ENCODE measurements at places on chromosomes 16 and 17.

GRCh38 chr17:17492571-17492970 lies 3.6 kb downstream of the RASD1 start:
- peaks cover 2% of the 10 kb centered on the region for H3K4me1 ChIP-seq
- no peak overlapping the region for H3K27ac ChIP-seq
- H3K36me3 ChIP-seq: peaks cover under 1% of the 10 kb centered on the region
- no peak overlapping the region for H3K4me3 ChIP-seq

GRCh38 chr16:53374800-53375199 lies 59.5 kb upstream of the RBL2 start:
- H3K27ac ChIP-seq: no peak overlapping the region
- no peak for DNase-seq
- H3K4me3 ChIP-seq: no peak overlapping the region
- H3K27me3 ChIP-seq: no peaks in the 10 kb centered on the region
- H3K36me3 ChIP-seq: no peaks in the 10 kb centered on the region
- no peaks in the 10 kb centered on the region for H3K4me1 ChIP-seq

DNA sequence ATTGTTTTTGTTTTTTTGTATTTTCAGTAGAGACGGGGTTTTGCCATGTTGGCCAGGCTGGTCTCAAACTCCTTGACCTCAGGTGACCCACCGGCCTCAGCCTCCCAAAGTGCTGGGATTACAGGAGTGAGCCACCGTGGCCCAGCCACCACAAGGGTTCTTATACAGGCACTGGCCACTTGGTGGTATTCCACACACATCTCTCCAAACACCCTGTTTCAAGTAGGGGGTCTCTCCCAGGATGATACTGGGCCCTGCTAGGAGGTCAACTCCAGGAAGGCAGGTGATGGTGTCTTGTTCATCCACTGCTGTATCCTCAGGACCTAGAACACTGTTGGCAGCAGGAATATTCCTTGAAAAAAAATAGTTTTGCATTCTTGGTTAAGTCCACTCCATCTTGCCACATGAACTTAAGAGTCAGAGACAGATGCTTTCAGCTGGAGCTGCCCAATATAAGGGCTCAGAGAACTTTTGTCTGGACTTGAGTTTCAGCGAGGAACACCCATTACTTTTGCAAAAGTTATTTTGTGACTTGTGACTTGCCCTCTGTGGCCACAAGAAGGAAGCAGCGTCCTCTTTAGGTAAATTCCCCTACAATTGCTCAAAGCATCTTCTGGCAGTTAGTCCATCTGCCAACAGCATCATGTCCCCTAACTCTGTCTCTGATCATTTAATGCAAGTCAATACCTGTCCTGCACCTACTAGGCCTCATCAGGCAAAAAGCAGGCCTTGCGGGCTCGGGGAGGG lies 7.4 kb upstream of the EEF2K start:
- no peaks in the 10 kb centered on the region for H3K27me3 ChIP-seq
- no peak overlapping the region for H3K27ac ChIP-seq
- H3K36me3 ChIP-seq: no peaks in the 10 kb centered on the region
- DNase-seq: no peak

- no peak overlapping the region for H3K27ac ChIP-seq
- H3K4me1 ChIP-seq: no peaks in the 10 kb centered on the region
- H3K4me3 ChIP-seq: no peak overlapping the region
Measured at GRCh38 chr16:83269048-83269447, 538.7 kb upstream of the HSBP1 start.

DNA sequence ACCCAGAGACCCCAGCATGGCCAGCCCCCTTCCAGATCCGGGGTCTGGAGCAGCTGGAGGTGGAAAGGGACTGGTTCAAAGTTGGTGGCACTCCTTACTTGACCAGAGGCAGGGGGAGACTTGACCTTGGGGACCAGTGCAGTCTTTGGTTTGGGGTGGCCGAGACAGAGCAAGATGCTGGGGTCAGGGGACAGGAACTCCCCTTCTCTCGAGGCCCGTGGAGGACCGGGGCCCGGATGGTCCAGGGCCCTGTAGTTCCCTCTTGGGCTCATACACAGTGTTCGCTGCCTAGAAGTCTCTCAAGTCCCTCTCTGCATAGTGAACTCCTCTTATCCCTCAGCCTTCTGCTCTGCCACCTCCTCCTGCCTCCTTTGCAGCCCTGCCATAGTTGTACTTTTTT lies 601 bp upstream of the PRSS33 start:
- H3K27me3 ChIP-seq: no peaks in the 10 kb centered on the region
- no peak for DNase-seq
- no peaks in the 10 kb centered on the region for H3K36me3 ChIP-seq

- peak overlapping the region; percentile 6 for H3K27ac ChIP-seq
- peak; percentile 52 for DNase-seq
- H3K27me3 ChIP-seq: no peaks in the 10 kb centered on the region
- no peak overlapping the region for H3K4me3 ChIP-seq
- peaks cover 24% of the 10 kb centered on the region for H3K4me1 ChIP-seq
Measured at GRCh38 chr17:77480199-77480508, 339.4 kb downstream of the SEC14L1 start.

DNA sequence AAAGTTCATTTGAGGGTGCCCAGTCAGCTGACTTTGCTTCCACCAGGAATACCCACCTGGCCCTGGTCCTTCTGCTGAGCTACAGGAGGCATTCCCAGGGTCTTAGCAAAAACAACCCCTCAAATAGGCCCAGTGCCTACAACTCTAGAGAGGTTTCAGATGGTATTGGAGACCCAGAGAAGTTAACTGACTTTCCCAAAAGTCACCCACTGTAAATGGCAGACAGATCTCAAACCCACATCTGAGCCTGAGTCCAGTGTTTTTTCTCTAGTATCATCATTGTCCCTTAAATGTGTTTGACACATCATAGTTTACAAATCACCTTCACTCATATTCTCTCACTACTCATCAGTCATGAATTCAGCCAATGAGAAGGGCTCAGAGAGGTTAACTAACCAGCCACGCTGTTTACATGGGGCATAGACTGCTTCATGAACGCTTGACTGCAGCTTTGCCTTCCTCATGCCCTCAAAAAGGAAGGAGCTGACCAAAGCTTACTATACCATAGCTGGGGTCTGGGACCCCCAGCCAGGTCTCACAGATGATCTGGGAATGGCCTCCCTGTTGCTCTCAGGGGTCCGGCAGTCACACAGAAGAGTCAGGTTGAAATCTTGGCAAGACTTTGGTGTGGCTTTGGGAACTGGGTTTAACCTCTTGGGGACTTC lies 3.7 kb downstream of the PHOSPHO1 start:
- DNase-seq: no peak
- H3K4me3 ChIP-seq: no peak overlapping the region
- H3K4me1 ChIP-seq: peaks cover 1% of the 10 kb centered on the region
- H3K27ac ChIP-seq: no peak overlapping the region

DNA sequence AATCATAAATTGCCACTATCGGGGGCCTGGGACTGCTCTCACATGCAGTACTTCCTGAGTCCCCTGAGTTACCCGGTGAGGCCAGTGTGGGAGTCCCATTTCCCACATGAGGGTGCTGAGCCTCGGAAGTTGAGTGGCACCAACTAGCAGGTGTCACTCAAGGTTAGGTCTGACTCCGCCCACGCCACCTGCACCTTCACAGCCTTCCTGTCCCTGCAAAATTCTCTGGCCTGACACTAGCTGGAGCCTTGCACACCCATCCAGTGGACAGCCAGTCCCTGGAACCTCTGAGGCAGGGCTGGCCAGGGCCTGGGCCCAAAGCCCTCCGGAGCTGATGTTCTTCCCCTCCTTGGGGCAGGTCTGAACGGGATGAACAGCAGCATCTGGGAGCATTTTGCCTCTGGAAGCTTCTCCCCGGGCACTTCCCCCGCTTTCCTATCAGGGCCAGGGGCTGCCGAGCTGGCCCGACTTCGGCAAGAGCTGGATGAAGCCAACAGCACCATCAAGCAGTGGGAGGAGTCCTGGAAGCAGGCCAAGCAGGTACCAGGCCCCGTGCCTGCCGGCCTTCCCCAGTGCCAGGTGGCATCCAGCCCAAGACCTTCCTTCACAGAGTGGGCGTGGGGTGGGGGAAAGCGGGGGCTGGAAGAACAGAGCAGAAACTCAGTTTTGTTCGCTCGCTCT lies 21.9 kb downstream of the UNC13D start:
- peaks cover 10% of the 10 kb centered on the region for H3K36me3 ChIP-seq
- DNase-seq: no peak
- no peaks in the 10 kb centered on the region for H3K4me1 ChIP-seq
- H3K4me3 ChIP-seq: no peak overlapping the region
- no peak overlapping the region for H3K27ac ChIP-seq

DNA sequence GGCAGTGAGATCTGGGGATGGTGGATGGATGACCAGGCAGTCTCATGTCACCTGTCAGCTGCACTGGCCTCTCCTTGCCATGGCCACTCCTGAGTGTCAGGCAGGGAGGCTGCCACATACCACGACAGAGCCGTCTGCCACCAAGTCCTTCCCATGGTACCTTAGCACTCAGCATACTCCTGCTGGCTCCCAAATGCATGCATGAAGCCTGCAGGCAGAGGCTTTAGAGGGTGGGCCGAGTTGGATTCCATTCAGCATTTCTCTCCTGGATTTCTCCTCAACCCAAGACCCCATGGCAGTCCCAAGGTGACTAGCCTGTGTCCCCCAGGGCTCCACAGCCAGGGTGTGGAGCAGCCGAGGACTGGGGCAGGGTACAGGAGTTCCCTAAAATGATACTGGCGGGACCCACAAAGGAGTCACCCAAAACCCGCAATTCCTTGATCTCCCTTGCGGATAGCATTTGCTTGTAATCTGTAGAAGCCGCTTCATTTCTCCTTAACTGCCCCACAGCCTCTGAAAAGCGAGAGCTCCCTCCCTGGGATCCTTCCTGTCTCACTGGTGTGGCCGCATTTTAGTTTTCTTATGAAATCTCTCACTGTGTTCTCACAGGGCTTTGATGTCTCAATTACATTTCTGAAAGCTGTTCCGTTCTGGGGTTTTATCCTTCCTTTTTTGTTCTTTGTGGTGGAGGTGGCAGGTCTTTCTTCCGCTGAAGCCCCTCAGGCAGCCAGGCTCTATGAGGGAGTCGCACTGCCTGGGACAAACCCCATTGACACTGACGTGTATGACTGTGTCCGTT lies 141.4 kb downstream of the SOCS1 start:
- peak; percentile 45 for DNase-seq
- H3K4me3 ChIP-seq: no peak overlapping the region
- peak overlapping the region; percentile 48 for H3K27ac ChIP-seq

DNA sequence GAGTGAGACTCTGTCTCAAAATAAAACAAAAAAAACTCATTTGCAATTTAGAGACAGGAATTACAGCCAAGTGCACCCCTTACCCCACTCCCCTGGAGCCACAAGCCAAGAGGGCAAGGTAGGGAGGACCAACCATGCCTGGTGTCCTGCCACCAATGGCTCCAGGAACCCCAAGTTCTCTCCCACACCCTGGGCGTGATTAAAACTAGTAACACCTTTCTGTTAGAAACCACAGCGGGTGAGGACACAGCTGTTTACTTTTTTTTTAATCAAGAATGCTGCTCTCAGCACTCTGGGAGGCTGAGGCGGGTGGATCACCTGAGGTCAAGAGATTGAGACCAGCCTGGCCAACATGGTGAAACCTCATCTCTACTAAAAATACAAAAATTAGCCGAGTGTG lies 38.1 kb downstream of the ANKRD11 start:
- H3K27me3 ChIP-seq: no peaks in the 10 kb centered on the region
- H3K4me3 ChIP-seq: no peak overlapping the region
- peaks cover 6% of the 10 kb centered on the region for H3K4me1 ChIP-seq
- no peaks in the 10 kb centered on the region for H3K36me3 ChIP-seq
- no peak for DNase-seq
- no peak overlapping the region for H3K27ac ChIP-seq

- no peak overlapping the region for H3K4me3 ChIP-seq
- DNase-seq: no peak
- H3K36me3 ChIP-seq: no peaks in the 10 kb centered on the region
- H3K27me3 ChIP-seq: no peaks in the 10 kb centered on the region
- H3K4me1 ChIP-seq: no peaks in the 10 kb centered on the region
Measured at GRCh38 chr17:31398381-31399311, 7.2 kb downstream of the RAB11FIP4 start.

DNA sequence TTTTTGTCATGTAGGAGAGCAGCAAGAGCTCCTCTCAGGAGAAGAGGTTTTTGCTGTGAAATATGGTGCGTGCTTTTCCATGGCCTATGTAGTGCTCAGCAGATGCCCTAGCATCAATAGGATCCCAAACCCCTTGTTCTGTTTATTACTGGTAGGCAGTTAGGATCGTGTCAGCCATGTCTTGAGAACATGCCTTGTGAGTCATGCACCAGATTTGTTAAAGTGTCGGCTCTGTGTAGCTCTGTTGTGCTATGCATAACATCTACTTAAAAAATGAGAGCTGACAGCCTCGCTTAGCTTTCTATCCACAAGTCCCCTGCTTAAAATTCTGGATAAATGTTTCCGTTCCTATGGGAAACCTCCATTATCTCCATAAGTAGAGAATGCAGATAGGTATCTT lies 4.4 kb upstream of the EIF4A3 start:
- H3K27me3 ChIP-seq: no peaks in the 10 kb centered on the region
- no peaks in the 10 kb centered on the region for H3K36me3 ChIP-seq
- H3K4me3 ChIP-seq: no peak overlapping the region
- H3K27ac ChIP-seq: no peak overlapping the region
- no peaks in the 10 kb centered on the region for H3K4me1 ChIP-seq
- no peak for DNase-seq

- H3K27me3 ChIP-seq: no peaks in the 10 kb centered on the region
- no peaks in the 10 kb centered on the region for H3K36me3 ChIP-seq
- H3K4me1 ChIP-seq: no peaks in the 10 kb centered on the region
- no peak for DNase-seq
- no peak overlapping the region for H3K27ac ChIP-seq
- H3K4me3 ChIP-seq: no peak overlapping the region
Measured at GRCh38 chr16:23270654-23271053, 31.4 kb upstream of the SCNN1B start.

GRCh38 chr17:60827943-60828342 lies 150.3 kb downstream of the BCAS3 start:
- no peak overlapping the region for H3K4me3 ChIP-seq
- no peak for DNase-seq
- no peak overlapping the region for H3K27ac ChIP-seq
- H3K4me1 ChIP-seq: no peaks in the 10 kb centered on the region

GRCh38 chr17:22484826-22485225 lies 792.5 kb downstream of the KCNJ18 start:
- no peak for DNase-seq
- no peak overlapping the region for H3K4me3 ChIP-seq
- H3K27ac ChIP-seq: no peak overlapping the region
- H3K27me3 ChIP-seq: no peaks in the 10 kb centered on the region
- no peaks in the 10 kb centered on the region for H3K4me1 ChIP-seq
- no peaks in the 10 kb centered on the region for H3K36me3 ChIP-seq

GRCh38 chr17:48549281-48549630 lies 4.3 kb upstream of the HOXB2 start:
- H3K4me3 ChIP-seq: no peak overlapping the region
- H3K36me3 ChIP-seq: no peaks in the 10 kb centered on the region
- peaks cover 6% of the 10 kb centered on the region for H3K4me1 ChIP-seq
- H3K27ac ChIP-seq: no peak overlapping the region

All from mesendoderm (in vitro differentiated cells).